T-helper 1 cell (primary cell): ENCODE measurements at places on chromosomes 7 and 10.

GRCh38 chr7:42049761-42050160 is 187.2 kb downstream of the GLI3 start:
- DNase-seq, result no peak

GRCh38 chr10:58743466-58744115 is 230.9 kb downstream of the BICC1 start:
- no peak for DNase-seq

- no peak for DNase-seq
These were observed 519 bp upstream of the RPP38 start for GRCh38 chr10:15096661-15097010.

DNA sequence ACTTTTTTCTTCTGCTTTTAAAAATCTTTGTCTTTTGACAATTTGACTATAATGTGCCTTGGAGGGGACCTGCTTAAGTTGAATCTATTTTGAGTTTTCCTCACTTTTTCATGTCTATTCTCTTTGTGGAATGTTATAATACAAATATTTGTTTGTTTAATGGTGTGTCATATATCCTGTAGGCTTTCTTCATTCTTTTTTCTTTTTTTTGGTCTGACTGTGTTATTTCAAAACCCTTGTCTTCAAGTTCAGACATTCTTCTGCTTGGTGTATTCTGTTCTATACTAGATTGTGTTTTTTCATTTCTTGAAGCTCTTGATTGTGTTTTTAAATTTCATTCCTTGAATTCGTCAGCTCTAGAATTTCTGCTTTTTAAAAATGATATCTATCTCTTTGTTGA is 228.2 kb downstream of the STK31 start:
- DNase-seq, result no peak

DNA sequence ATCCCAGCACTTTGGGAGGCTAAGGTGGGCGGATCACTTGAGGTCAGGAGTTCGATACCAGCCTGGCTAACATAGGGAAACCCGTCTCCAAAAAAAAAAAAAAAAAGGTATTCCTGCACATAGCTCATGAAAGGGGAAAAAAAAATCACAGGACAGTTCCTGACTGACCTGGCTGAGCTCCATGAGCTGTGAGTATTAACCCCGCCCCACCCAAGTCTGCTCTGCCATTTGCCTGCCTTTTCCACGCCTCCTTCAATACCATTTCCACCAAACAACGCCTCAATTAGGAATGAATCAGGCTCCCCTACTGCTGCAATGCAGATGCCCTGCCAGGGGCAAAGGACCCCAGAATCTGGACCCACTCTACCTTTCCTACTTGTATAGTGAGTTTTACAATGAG is 55.0 kb downstream of the PDIA4 start:
- DNase-seq, result no peak

- no peak for DNase-seq
These were observed 811 bp downstream of the GPC2 start for GRCh38 chr7:100176096-100177044.
